ENCODE measurements at places on chromosomes 7 and 10. TPM values are rescaled to one million over a fixed set of nuclear protein-coding genes. Genes with fewer than 3 reads are reported as not detected.

- peak; percentile 62 for DNase-seq
Observed at GRCh38 chr7:818031-818699, 14.1 kb upstream of the SUN1 start.

- DNase-seq = no peak
Observed at GRCh38 chr7:107233174-107233573, 64.4 kb downstream of the HBP1 start.

DNA sequence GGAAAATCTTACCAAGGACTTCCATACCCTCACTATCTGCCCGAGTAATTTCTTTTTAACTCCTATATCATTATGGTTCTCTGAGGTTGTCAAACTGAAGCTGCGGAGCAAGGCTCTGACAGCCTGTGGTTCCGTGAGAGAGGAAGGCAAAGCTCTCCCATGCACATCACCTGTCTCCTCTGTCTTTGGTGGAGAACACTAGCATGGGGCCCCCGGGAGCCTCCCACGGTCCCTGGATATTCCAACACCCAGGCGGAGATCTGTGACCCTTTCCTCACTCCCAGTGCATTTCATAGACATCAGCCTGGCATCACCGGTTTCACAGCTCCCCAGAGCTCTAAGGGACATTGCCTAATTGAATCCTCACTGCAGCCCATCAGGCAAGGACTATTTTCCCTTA is 10.4 kb downstream of the RBP4 start:
- no peak for DNase-seq

- DNase-seq = no peak
Observed at GRCh38 chr10:58044072-58044471, 223.6 kb downstream of the IPMK start.

- no peak for DNase-seq
Observed at GRCh38 chr7:1850976-1851571, 181.0 kb downstream of the ELFN1 start.

DNA sequence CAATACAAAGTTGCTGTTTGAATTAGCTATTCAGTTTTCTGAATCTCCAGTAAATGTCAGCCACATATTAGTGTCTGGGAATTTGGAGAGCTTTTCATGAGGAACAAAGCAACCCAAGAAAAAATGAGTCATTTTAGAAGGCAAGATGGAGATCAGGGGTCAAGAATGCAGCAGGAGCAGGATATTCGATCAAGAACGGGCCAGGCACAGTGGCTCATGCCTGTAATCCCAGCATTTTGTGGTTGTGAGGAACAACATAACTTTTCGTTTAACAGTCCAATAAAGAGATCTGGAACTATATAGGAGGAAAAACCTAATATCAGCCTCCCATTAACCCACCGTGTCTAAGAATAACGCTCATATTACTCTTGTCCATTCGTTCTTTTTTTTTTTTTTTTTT is 600.5 kb downstream of the MAGI2 start:
- DNase-seq = no peak

GRCh38 chr10:88968391-88968790 is 15.8 kb upstream of the ACTA2 start:
- DNase-seq = no peak

DNA sequence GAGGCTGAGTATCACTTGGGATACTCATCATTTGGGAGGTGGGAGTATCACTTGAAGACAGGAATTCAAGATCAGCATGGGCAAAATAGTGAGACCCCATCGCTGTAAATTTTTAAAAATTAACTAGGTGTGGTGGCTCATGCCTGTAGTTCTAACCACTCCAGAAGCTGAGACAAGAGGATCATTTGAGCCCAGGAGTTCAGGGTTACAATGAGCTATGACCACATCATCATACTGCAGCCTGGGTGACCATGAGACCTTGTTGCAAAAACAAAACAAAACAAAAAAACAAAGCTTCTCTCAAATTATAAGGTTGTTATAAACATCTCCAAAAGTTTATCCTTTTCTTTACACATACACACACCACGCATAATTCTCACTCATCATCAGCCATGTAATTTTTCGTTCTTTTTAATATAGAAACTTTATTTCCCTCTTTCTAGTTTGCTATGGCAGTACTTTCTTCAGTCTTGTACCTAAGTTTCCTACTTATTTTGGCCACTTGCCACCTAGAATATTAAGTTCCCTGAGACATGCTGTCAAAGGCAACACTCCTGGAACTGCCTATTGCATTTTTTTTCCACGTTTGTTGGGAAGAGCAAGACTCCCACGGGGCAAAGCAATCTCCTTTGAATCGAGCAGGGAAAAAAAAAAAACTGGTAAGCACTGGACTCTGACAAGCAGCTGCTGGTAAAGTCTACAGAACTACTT is 37.1 kb downstream of the SKIDA1 start:
- no peak for DNase-seq

GRCh38 chr7:54719974-54720373 is 39.0 kb downstream of the SEC61G start:
- DNase-seq = no peak

DNA sequence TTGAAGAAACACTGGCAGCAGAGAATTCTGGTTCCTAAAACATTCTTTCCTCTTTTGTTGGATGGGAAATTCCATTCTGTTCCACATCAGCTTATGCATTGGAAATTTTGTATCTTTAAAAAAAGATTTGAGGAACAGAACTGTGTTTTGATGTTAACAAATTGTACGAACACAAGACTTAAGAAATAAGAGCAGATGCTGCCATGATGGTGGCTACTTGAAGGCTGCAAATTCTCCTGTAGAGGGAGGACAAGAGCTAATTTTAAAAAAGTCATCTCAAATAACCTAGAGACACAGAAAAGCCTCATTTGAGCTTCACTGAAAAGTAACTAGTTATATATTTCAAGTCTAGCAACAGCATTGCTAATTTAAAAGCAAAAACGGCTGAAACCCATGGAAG is 29.8 kb downstream of the NDUFB2 start:
- DNase-seq = peak; percentile 39

GRCh38 chr7:68564306-68565135 is 1033.8 kb upstream of the AUTS2 start:
- no peak for DNase-seq

DNA sequence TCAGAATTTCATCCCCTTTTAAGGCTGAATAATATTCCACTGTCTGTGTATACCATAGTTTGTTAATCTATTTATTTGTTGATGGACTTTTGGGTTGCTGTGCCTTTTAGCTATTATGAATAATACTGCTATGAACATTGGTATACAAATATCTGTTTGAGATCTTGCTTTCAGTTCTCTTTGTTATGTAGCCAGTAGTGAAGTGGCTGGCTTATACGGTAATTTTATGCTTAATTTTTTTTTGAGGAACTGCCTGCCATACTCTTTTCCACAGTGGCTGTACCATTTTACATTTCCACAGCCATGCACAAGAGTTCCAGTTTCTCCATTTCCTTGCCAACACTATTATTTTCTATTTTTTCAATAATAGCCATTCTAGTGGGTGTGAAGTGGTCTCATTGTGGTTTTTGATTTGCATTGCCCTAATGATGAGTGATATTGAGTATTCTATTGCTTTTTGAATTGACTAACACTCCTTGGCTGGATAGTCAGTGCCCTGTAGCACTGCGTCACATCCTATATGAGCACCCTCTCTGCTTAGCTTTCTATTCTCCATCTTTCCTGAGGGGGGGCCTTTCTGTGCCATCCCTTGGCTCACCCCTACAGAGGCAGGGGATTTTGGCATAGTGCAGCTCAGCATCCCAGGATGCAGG is 29.4 kb upstream of the RAPGEF5 start:
- no peak for DNase-seq

DNA sequence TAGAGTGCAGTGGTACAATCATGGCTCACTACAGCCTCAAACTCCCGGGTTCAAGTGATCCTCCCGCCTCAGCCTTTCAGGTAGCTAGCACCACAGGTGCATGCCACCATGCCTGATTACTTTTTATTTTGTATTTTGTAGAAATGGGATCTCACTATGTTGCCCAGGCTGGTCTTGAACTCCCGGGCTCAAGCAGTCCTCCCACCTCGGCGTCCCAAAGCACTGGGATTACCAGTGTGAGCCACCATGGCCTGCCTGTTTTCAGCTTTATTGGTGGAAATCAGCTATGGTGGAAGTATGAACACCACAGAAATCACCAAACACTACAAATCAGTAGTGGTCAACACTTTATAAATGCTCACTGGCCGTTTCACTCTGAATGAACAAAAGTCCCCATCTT is 299.9 kb upstream of the LYZL1 start:
- no peak for DNase-seq

- DNase-seq = no peak
Observed at GRCh38 chr10:28842321-28842720, 165.0 kb downstream of the BAMBI start.

DNA sequence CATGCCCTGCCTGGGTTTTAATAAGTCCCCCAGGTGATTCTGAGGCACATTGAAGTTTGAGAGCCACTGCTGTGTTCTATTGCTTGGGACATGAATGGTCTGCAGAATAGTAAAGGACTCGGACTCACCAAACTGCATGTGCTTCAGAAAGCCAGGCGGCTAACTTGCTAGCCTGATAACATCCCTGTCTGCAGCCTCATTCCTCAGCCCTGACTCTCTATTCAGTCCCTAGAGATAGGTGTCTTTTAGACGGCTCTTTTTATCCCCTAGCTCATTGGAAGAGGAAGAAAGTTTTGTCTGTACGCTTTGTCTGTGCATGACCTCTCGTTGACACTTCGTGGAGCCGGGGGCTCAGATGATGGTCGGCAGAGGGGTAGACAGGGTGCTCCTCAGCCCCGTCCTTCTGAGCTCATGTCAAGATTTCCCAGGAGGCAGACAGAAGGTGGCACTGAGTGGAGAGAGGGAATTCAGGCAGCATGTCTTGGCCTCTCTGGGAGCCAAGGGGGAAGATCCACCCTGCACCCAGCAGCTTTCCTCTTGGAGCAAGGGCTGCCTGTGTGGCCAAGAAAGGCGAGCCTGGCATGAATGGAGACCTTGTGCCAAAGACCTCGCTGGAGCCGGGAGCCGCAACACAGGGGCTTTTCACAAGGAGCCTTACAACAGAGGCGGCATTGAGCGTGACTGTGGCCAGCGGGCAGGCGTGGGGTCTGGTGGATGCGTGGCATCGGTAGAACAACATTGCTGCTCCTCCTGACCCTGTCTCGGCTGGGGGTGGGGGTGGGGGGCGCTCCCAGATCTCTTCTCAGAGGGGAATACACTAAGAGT is 51.1 kb upstream of the PODXL start:
- DNase-seq = no peak

GRCh38 chr7:4014346-4015050 is 667.6 kb upstream of the FOXK1 start:
- DNase-seq = peak; percentile 49

DNA sequence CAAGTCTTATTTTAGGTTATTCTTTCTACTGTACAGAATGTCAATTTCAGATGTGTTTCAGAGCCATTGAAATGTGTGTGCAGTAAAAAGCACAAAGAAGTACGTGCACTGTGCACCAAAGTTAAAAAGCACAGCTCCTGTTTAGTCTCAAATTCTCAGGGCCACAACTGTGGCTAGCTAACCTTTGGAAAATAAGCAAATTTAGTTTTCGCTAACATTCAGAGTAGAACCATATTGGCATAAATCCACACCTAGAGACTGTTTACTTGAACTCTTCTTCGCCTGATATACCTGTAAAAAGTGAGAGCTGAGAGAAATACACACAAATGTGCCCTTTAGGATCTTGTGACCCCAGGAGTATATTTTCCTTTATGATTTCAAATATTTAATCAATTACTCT is 353.9 kb downstream of the TFEC start:
- no peak for DNase-seq

- no peak for DNase-seq
Observed at GRCh38 chr7:5203183-5203537, 13.1 kb downstream of the WIPI2 start.

UCMA gene
- not detected for total RNA-seq

TMEM236 gene
- total RNA-seq = 0.17 TPM

MDH2 gene
- total RNA-seq = 52.2 TPM

PON1 gene
- total RNA-seq = not detected

ACSL5 gene
- 66.1 TPM for total RNA-seq

AGR2 gene
- 0.51 TPM for total RNA-seq

SUN3 gene
- not detected for total RNA-seq

SFRP5 gene
- total RNA-seq = not detected

AS3MT gene
- 2.0 TPM for total RNA-seq
